ENCODE measurements at places on chromosomes 2 and 18.

- DNase-seq = no peak
These were observed 451.0 kb downstream of the MEIS1 start for GRCh38 chr2:66885775-66886383.

- no peak for DNase-seq
These were observed 219.2 kb downstream of the IRS1 start for GRCh38 chr2:226580403-226580802.

- DNase-seq = peak; percentile 99
These were observed 724.5 kb downstream of the EPHA4 start for GRCh38 chr2:220847589-220847988.

- DNase-seq = no peak
These were observed 11.6 kb downstream of the HNRNPLL start for GRCh38 chr2:38591152-38591551.

DNA sequence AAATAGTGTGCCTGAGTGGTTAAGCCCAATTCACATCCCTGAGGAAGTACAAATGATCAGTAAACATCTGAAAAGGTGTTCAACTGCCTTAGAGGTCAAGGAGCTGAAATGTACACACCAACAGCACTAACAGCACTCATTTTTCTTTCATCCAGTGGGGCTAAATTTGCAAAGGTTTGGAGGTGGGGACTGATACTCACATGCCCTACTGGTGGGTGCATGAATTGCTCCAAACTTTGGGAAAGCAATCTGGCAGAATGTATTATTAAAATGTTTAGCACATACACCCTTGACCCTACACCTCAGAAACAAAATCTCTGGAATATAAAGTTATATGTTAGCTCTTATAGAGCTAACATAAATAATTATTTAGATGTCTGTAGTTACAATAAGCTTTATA, 19.0 kb upstream of the FAM178B start:
- DNase-seq = no peak

GRCh38 chr2:33210626-33211025, 263.9 kb downstream of the LTBP1 start:
- peak; percentile 99 for DNase-seq

- no peak for DNase-seq
These were observed 39.7 kb downstream of the RAPGEF4 start for GRCh38 chr2:172775319-172775718.

DNA sequence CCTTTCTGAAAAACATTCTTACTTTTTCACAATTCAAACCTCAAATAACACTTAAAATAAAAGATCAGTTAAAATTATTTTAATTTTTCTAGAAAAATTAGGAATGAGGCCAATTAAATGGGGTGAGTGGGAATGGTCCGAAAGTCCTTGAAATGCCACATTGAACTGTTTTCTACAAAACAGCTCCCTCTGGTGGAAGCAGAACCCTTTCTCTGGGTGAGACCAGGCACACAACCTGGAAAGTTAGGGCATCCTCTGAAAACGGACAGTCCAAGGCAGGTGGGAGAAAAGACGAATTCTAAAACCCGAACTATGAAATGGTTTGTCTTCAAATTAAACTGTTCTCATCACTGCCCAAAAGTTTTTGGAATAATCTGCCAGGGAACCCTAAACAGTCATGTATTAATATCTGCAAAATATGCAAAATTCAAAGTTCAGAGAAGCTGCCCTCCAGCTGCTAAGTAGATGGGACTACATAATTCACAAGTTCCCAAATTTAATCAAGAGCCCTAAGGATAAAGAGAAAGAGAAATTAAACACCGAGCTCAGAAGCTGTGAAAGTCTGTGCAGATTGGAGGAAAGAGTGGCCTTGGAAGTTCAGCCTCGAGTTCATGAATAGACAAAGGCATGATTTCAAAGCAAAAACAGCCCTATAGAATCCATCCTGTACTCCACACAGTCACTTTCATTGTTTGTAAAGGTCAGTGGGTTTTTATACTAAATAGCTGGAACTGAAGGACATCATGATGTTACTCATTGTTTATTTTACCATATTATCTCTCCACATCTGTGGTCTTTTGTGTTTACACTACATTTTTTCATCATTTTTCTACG, 108.3 kb downstream of the PIEZO2 start:
- DNase-seq = peak; percentile 54

DNA sequence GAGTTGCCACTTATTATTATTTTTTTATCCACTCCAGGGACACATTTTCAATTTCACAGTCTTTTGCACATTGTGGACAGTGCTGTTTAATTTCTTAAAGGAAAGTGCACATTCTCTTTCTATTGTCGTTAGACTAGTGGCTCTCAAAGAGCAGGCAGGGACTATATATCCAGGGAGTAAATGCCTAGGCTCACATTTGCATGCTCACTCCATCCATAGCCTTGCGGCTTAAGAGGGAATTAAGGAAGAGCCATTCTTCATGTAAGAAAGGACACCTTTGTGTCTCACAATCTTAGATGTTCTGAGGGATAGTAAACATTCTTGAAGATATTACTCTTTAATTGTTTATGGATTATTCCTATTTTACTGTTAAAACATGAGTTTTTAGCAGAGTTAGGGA, 70.8 kb downstream of the FIGN start:
- peak; percentile 13 for DNase-seq

Data from amniotic epithelial cell (primary cell).